Germinal center (tissue), 1 donor: ENCODE measurements at places on chromosomes 2 and 18.

DNA sequence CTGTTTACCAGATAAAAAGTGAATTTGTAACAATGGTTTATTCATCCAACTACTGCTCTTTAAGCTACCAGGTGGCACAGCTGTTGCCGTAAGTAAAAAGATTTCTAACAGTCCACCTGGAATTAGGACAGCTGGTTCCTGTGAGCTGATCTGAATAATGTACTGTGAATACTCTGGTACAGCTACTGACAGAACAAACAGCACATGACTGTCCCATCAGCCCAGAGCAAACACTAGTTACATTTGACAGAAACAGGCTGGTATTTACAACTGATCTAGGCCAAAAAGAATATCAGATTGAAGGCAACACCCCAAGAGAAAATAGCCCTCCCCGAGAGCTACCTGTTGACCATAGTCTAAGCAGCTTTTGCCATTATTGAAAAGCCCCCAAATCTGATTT lies 840.4 kb downstream of the CPS1 start:
- no peak for DNase-seq

DNA sequence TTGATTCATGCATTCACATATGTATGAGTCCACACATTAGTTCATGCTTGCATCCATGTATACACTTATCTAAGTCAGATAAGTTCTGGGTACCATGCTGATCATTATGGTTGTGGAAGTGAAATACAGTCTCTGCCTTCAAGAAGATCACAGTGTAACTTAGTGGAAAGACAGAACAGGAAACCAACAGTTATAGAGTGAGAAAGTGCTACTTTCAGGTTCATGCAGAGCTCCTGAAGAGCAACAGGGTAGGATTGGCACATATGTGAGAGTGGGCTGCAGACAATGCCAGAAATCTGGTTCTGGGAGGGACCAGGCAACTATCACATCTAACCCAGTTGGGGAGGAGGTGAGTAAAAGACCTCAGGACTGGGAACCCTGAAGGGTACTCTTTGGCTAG lies 35.4 kb upstream of the PGAP1 start:
- no peak for DNase-seq

- no peak for DNase-seq
Observed at GRCh38 chr18:48488388-48488850, 50.4 kb upstream of the CTIF start.

DNA sequence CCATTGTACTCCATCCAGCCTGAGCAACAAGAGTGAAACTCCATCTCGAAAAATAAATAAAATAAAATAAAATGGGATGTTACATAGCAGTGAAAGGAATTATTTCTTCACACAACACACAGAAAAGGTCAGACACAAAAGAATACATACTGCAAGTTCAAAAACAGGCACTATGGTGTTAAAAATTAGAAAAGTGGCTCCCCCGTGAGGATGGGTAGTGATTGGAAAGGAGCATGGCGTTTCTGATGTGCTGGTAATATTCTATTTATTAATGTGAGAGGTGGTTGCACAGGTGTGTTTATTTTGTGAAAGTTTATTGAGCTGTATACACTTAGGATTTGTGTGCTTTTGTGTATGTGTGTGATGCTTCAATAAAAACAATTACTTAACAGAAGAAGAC lies 22.9 kb upstream of the RAB10 start:
- DNase-seq = no peak

DNA sequence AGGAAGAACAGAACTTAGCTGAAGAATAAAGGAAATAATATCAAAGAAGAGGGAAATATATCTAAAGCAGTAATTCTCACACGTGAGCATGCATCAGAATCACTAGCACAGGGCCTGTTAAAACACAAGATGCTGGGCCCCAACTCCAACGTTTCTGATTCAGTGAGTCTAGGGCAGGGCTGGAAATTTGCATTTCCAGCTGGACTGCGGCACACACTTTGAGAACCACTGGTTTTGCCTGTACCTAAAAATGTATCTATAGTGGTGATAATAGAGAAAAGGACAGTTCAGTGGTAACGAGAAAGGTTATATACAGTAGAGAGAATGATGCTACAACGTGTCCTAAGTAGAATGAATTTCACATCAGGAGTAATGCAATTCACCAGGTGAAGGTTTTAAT lies 11.2 kb downstream of the REV1 start:
- no peak for DNase-seq
